A549 (cell line): ENCODE measurements at places on chromosomes 7 and 10. TPM values are rescaled to one million over a fixed set of nuclear protein-coding genes. Genes with fewer than 3 reads are reported as not detected.

The ASB10 gene
- polyA plus RNA-seq: not detected in 3 replicates

The CDK14 gene
- polyA plus RNA-seq: 0.07 to 0.23 TPM (median 0.08 TPM) in 3 replicates

The ICA1 gene
- polyA plus RNA-seq: 0.66 to 0.84 TPM (median 0.72 TPM) in 3 replicates

The CCDC3 gene
- 0.73 to 0.94 TPM (median 0.79 TPM) in 3 replicates for polyA plus RNA-seq
